ENCODE measurements at places on chromosomes 11 and 22. TPM values are rescaled to one million over a fixed set of nuclear protein-coding genes. Genes with fewer than 3 reads are reported as not detected.

The RAG2 gene
- total RNA-seq, result not detected

The OR52N1 gene
- total RNA-seq, result not detected

The ACR gene
- total RNA-seq, result not detected

The OR2D2 gene
- not detected for total RNA-seq

The FAU gene
- 456 TPM for total RNA-seq

The PANX2 gene
- 0.35 TPM for total RNA-seq

The SLC5A1 gene
- not detected for total RNA-seq

The TTC28 gene
- total RNA-seq, result 23.0 TPM

The CPT1A gene
- total RNA-seq, result 8.7 TPM

The PARVG gene
- total RNA-seq, result not detected

The KCNE3 gene
- 8.5 TPM for total RNA-seq

The PGR gene
- 1.9 TPM for total RNA-seq

The OR51E1 gene
- not detected for total RNA-seq

The KLHDC7B gene
- 2.4 TPM for total RNA-seq

The CCDC81 gene
- total RNA-seq, result not detected

The ATP5MG gene
- 55.3 TPM for total RNA-seq

The GRIA4 gene
- total RNA-seq, result not detected

The ISX gene
- total RNA-seq, result not detected

The P2RY6 gene
- total RNA-seq, result not detected
